ENCODE measurements at places on chromosomes 13 and 19.

GRCh38 chr13:47472516-47472915 lies 528.6 kb downstream of the SUCLA2 start:
- DNase-seq, result no peak

DNA sequence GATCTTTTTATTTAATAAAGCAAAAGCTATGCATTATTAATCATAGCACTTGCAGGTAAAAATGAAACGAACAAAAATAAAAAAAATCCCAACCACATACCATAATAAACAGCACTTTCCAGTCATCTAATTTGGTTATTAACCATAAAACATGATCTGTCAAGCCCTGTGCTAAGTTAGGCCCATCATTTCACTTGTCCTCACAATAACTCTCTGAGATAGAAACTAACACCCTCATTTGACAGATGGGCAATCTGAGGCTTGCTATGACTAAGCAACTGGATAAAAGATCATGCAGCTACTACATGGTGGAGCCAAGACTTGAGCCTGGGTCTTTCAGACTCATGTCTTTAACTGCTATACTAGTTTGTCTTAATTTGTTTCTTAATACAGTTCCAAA lies 21.8 kb downstream of the PROSER1 start:
- no peak for DNase-seq

DNA sequence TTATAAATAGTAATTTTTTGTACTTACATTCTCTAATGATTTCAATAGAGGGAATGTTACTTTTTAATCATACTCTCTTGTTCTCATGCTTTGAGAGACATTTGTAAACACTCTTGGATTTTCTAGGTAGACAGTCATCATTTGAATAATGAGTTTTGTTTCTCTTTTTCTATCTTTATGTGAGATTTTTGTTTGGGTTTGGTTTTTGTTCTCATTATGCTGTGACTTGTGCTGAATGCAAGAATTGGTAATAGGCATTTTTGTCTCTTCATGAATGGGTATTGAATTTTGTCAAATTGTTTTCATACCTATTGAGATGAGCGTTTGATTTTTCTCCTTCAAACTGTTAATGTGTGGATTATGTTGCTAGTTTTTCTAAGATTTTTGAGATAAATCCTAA lies 56.8 kb upstream of the GPR183 start:
- no peak for DNase-seq

GRCh38 chr13:46143184-46143701 lies 38.4 kb upstream of the CPB2 start:
- no peak for DNase-seq

- no peak for DNase-seq
Measured at GRCh38 chr13:92044351-92044750, 645.9 kb downstream of the GPC5 start.

DNA sequence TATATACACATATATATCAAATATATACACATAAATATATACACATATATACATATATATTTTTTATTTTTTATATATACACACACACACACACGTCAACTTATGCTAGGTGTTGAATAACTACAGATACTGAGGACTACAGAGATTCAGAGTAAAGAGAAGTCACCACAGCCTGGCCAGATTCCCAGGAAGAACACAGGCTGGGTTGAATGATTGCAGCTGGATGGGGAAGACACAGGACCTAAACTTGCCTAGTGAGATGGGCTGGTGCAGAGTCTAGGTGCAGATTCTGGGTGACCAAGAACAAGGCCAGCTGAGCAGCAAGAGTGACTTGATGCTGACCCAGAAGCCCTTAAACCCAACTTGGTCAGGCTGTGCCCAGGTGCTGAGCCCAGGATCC lies 241.3 kb downstream of the KCTD12 start:
- DNase-seq, result no peak

DNA sequence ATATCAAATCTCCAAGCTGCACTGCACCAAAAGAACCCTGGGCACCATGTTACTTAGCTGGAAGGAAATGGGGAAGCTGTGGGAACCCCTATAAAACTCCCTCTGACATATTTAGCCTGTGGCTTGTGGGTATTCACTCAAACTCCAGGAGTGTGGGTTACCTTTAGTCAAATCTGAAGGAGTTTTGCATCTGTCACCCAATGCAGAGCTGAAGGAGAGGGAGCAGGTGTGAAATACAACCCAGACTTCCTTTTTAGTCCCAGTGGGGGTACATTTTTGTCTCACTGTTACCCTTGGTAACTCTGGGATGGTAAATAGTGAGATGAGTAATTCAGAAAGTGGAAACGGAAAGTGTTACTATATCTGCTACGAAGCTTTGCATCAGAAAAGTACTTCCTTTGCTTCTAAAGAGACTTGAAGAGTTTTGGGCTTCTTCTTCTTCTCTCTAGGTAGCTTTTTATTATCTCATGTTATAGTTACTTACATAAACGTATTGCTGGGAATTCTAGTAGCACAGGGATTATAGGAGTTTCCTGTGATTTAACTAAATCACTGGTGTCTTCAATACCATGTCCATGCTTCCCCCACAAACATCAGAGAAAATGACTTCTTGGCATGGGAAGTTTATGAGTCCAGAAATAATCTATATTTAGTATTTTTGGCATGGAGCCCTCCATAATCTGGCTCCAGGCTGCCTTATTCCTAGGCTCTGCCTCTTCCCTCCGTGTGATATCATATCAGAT lies 105.9 kb downstream of the AKAP11 start:
- DNase-seq, result no peak

DNA sequence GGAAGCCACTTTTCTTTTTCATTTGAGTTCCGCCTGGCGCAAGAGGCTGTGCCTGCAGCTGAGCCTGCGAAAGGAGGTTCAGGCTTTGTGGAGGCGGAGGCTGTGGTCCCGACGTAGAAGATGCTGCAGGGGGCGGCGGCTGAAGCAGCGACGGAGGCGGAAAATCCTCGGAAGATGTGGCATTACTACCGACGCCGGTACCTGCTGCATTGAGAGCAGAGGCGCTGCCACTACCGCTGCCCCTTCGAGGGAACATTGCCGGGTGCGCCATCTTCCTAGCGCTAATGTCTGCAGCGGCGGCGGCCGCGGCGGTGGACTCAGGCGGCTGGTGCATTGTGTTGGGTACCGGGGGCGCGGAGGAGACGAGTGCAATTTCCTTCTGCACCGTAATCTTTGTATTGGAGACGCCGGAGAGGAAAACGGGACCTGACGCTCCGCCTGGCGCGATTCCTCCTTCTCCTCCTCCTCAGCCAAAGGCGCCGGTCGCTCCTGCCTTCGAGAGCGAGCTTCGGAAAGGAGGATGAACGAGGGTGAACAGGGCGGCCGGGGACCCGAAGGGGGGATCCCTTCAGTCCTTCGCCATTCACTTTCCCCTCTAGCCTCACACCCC lies at the start of gene TSC22D1:
TSS of gene TSC22D1 (minus strand) at position 590 of the 610 bp plus-strand sequence. CDS start at position 334, 256 bp downstream.
- DNase-seq, result peak; percentile 63

- DNase-seq, result no peak
Measured at GRCh38 chr13:93559718-93560117, 333.1 kb downstream of the GPC6 start.

- no peak for DNase-seq
Measured at GRCh38 chr19:35087393-35087792, 28.2 kb upstream of the FXYD3 start.

DNA sequence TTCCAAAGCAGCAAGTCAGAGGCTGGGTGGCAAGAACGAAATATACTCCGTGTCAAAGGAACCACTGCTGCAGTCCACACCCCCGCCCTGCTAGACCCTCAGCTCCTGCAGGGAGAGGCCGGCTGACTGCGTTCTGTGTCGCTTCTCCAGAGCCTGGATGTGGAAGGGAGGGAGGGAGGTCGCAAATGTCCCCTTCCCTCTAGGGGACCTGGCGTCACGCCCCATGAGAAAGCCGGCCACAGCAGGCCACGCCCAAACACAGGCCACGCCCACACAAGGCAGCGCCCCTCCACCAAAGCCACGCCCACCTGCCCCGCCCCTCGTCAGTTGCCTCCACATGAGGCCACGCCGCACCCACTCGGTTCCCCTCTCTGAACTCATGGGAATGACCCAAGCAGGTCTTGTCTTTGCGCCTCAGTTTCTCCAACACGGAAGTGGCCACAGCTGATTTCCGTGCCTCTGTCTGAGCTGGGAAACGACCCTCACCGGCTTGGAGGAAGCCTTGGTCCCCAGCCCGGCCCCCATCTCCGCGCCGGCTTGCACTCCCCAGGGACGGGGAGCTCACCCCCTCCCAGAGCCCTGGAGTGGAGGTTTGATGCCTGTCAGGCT lies 38.4 kb upstream of the TCF3 start:
- DNase-seq, result peak; percentile 21

DNA sequence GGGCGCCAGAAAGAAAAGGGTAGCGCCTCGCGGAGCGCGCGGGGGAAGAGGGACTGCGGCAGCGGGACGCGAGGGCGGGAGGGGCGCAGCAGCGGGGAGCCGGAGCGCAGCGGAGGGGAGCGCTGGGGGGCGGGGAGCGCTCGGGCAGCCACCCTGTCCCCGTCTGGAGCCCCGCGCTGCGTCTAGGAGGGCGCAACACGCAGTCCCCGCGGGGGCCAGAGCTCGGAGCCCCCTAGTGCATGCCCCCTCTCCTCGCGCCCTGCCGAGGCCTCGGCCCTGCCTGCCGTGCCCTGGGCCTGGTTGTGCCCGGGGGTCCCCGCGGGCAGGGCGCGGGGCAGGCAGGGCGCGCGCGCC lies 37.9 kb downstream of the SOX1 start:
- DNase-seq, result no peak

DNA sequence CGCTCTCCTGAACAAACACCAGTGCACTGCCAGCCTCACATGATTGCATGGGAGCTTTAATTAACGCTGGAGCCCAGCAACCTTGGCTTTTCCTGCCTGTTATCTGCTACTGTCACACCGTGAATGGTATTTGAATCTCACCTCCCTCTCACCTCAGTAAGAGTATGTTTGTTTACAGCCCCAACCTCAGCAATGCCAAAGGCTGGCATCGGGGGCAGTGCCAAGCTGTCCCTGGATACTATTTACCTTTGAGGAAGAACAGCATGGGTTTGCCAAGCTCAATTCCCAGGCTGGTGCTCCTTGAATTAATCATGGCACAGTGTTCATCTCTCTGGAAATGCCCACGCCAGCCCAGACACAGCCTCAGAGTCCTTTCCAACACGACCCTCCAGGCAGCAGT lies 57.2 kb upstream of the SERPINE3 start:
- DNase-seq, result no peak

DNA sequence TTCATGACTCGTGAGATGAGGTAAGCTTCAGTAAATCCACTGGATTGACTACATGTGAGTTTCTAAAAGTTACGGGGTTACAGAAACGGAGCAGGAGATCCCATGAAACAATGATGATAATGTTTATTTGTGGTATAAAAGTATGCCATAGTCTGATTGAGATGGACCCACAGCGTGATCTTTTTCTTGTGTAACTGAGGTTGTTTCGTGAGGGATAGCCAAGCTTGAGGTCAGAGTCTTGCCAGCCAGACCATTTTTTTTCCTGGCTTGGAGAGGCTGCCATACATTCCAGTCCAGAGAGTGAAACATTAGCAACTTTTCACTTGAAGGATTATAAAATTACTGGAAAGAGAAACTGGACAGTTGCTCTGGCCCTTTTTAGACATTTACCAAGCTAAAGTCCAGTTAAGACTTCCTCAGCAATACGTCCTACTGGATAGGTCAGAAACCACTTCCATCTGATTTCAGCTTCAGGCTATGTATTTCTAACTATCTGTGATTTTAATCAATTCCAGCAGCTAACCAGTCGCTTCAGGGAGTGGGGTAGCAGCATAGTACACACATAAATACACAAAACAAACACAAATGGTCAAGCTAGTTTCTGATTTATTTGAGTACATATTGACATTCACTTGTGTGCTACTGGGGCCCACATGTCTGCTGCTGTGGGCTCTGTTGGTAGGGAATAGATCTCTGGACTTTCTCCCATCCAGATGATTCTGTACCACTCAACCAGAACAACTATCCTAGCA lies 194.6 kb downstream of the POSTN start:
- DNase-seq, result no peak

GRCh38 chr19:47448360-47448727 lies 23.3 kb downstream of the SLC8A2 start:
- no peak for DNase-seq

GRCh38 chr13:19981685-19982238 lies 23.2 kb downstream of the ZMYM2 start:
- no peak for DNase-seq

DNA sequence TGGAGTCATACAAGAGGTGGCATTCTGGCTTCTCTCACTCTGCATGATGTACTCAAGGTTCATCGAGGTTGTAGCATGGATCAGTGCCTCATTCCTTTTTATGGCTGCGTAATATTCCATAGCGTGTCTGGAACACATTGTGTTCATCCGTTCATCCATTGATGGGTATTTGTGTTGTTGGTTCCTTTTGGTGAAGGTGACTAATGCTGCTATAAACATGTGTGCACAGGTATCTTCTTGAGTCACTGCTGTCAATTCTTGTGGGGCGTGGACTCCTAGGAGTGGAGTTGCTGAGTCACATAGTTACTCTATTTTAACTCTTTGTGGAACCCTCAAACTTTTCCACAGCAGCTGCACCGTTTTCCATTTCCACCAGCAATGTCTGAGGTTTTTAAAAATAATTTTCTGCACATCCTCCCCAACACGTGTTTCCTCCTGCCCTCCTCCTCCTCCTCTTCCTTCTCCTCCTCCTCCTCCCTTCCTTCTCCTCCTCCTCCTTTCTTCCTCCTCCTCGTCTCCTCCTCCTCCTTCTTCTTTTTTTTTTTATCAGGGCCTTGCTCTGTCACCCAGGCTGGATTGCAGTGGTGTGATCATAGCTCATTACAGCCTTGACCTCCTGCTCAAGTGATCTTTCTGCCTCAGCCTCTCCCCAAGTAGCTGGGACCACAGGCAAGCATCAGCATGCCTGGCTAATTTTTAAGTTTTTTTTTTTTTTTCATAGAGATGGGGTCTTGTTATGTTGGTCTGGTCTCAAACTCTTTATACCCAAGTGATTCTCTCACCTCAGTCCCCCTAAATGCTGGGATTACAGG lies 2.0 kb upstream of the TMEM221 start:
- DNase-seq, result no peak

DNA sequence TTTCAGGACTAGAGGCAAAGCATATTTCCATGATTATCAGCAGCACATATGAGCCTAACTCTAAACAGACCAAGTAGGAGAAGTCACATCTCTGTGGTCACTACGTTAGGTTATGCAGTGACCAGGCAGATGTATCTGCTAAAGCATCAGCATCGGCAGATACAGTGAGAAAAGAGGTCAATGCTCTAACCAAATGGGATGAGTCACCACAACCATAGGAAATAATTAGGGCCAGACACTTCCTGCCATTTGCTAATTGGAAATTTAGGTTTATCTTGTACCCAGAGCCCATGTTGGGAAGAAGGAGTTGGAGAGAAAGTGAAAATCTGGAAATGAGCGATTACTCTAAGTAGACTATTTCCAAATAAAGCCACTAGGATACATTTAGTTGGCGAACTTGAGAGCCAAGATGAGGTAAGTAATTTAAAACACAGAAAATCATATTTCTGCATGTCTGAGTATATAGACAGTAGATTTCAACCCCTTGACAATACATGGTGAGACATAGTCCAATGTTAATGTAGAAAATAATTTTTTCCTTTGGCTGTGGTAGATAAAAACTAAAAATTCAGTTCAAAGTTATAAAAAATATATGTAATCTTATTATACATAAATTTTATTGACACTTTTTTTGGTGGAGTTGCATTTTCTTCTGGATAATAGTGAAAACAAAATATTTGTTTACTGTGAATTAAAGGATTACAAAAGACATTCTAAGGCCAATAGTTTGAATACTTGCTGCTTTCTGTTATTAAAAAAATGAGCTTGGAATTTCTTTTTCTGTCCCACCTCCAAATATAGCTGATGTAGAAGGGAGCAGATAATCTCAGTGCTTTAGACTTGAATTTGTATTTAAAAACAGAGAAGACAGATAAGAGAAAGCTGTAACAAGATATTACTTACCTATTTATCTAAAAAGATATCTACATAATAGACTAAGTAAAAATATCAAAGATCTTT lies 104.4 kb upstream of the CSNK1A1L start:
- no peak for DNase-seq

- no peak for DNase-seq
Measured at GRCh38 chr19:3366753-3367627, 607 bp downstream of the NFIC start.
